ENCODE measurements at places on chromosomes 7 and 10.

DNA sequence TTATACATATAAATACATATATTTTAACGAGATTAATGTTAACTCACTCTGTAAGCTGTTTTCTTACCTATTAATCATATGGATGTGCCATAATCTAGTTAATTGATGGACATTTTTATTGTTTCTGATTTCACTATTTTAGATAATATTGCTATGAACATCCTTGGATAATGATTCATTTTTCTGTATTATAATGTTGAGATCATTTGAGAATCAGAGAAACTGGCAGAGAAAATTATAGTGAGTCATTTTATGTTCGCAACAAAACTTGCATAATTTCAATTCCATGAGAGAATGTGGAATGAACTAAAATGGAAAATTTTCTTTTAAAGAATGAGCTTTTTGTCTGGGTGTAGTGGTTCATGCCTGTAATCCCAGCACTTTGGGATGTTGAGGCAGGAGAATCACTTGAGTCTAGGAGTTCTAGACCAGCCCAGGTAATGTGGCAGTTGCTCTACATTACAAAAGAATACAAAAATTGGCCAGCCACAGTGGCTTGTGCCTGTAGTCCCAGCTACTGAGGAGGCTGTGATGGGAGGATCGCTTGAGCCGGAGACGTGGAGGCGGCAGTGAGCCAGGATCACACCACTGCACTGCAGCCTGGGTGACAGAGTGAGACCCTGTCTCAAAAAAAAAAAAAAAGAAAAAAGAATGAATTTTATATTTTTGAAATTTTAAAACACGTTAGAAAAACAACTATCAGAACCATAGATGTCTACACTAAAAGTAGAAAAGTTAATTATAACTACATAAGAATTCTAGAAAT is 40.5 kb downstream of the PAPSS2 start:
- no peak for DNase-seq

GRCh38 chr7:72430531-72430930 is 18.4 kb upstream of the CALN1 start:
- no peak for DNase-seq

DNA sequence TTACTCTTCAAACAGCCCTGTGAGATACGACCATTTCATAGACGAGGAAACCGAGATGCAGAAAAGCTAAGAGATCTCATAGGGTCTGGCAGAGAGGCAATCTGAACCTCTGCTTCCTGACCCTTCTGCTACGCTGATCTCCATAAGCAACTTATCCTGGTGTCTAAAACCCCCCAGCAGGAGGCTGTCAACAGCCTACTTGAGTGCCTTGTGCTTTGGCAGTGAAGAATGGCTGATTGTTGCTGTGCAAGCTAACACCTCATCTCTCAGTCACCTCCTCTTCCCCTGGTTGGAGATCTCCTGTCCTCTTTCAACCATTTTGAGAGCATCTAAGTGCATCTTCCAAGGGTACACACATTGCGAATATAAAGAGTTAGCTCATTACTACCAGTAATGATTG is 86.2 kb downstream of the AOAH start:
- DNase-seq, result no peak

GRCh38 chr10:85222300-85222699 is 893.9 kb downstream of the CCSER2 start:
- no peak for DNase-seq

DNA sequence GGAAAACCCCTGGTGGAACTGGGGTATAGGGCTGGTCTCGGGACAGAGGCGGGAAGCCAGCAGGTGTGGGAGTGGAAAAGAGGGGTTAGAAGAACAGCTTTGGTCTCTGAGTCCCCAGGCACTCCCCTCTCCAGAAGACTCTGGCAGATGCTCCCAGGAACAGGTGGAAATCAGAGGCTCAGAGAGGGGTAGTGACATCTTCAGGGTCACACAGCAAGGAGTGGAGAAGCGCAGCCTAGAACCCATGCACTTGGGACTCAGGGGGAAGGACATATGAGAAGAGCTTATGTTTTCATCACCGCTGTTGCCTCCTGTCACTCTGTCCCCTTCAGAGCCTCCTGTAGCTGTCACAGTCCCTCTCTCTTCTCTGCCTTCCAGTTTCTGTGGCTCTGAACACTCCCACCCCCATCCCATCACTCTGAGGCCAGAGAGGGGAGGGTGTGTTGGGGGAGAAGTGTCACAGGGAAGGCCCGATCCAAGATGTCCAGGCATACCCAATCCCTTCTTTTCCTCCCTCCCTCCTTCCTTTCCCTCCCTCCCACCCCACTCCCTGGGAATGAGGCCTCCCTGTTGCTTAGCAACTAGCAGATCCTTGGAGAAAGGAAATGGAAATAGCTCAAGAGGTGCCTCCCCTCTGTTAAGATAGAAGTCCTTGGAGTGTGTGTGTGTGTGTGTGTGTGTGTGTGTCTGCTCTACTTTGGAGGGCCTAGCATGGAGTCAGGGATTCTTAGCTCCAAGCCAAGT is 32.0 kb downstream of the SRRM3 start:
- no peak for DNase-seq

GRCh38 chr7:157473051-157473569 is 136.3 kb downstream of the DNAJB6 start:
- DNase-seq, result no peak

DNA sequence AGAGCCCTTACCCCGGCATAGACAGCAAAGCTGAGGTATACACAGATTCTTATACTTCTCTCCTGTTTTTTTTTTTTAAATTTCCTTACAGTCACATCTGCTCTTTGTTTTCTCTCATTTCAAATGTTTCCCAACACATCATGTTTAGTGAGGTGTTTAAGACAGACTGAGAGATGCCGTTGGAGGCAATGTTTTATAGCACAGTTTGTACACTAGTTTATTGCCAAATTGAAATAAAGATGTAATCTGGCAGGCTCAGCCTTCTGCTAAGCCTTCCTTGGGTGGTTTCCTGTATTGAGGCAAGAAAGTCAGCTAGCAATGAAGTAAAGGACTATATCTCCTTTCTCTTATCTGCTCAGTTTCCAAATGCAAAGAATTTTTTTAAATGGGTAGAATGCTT is 393.4 kb downstream of the SORCS1 start:
- no peak for DNase-seq

GRCh38 chr7:1943933-1944618 is 274.0 kb downstream of the ELFN1 start:
- no peak for DNase-seq

DNA sequence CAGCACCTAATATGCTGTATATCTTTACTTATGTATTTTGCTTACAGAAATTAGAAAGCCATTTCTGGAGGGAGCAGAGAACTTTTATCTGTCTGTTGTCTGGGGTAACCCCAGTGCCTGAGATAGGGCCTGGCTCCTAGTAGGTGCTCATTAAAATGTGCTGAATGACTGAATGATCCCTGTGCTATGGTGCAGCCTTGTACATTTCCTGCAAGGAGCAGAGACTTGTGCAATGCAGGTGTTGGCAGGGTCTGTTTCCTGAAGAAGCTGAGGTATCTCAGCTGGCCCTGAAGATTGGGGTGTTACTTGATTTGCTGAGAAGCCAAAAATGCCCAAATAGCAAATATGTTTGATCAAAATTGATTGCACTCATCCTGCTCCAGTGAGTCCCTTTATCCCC is 65.5 kb downstream of the RAMP3 start:
- DNase-seq, result no peak

DNA sequence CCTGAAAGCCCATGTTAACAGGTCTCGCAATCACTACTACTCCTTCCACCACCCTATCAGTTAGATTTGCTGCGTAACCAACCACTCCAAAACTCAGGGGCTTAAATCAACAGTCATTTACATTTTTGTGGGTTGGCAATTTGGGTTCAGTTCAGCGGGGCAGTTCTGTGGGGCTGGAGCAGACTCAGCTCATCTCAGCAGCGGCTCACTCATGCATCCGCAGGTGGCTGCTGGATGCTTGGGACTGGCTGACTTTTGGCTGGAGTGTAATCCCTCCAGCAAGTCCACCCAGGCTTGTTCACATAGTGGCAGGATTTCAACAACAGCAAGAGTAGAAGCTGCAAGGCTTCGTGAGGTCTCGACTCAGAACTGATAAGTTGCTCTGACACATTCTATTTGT is 79.2 kb downstream of the NEUROD6 start:
- DNase-seq, result no peak

DNA sequence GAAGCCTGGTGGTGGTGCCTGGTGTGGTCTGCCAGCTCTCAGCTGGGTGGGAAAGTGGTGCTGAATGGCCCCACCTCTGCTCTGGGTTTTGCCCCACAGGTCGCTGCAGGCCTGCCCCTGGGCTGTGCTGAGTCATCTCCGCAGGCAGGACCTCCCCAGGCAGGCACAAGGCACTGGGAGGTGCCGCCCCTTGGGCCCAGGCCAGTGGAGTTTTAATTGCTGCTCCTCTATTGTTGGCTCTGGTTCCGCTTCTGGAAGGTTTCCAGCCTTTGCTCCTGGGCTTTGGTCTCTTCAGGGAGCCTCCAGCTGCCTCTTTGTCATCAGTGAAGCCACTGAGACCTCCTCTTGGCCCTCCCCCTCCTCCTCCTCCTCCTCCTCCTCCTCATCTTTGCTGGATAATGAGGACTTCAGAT is 180.3 kb upstream of the GRB10 start:
- DNase-seq, result peak; percentile 79

DNA sequence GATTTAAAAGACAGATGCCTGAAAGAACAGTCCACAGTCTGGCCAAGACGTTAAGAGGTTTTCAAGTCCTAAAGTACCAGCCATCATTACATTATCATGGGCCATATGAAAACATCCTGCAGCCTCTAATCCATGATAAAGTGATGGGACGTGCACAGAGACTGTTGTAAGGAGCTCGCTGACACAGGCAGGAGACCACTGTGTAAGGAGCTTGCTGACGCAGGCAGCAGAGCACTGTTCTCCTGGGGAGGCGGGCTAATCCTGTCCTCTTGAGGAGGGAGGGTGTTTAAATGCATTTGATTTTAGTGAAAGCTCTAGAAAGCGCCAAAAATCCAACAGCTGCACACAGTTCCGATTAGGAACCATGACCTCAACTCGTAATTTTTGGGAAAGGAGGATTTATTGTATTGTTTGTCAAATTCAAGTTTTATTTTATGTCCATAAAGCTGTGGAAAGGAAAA is 16.9 kb downstream of the SVIL start:
- no peak for DNase-seq

DNA sequence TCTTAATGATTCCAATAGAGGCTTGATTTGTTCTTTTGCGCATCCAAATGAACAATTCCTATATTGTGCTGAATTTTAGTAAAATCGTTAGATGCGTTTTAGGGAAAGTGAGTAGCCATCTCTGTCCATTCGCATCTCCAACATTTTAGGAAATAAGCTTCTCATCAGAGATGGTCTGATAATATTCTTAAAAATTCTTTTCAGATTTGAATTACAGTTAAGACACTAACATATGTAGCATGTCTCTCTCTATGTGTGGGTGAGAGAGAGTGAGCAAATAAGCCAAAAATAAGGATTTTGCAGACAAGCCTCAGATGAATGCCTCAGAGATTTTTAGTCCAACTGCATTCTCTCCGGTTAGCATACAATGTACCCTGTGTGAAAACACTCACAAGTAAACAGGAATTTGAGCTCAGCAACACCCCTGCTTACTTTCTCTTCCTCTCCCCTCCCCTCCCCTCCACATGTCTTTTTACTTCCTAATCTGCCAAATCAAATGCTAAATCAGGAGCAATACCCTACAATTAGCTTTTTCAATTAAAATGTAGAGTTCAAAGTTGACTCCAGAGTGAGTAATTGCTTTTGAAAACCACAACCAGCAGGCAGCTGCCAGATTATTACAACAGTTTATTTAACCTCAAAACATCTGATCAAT is 354.4 kb downstream of the CRPPA start:
- DNase-seq, result no peak

- no peak for DNase-seq
Observed at GRCh38 chr10:88995156-88995876, 4.7 kb downstream of the FAS start.

GRCh38 chr10:44572146-44572545 is 187.2 kb upstream of the CXCL12 start:
- DNase-seq, result no peak

GRCh38 chr7:112880818-112881418 is 90.7 kb upstream of the TMEM168 start:
- no peak for DNase-seq

- no peak for DNase-seq
Observed at GRCh38 chr7:148986742-148987009, 41.6 kb downstream of the PDIA4 start.

DNA sequence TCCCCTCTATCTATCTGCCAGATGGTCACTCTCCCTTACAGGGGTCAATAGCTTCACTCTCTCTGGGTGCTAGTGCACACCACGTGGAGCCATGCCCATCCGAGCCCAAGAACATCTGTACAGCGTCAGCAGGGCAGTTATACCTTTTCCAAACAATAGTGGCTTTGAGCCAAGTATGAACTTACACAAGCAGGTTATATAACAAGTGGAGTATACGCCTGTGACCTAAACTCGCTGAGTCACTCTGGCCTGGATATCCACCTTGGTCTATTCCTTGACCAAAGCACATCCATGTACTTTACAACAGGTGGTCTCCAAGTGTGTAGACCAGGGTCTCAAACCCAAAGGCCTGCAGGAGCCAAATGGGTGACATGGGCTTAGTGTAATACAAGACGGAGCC is 20.3 kb downstream of the PLAC9 start:
- no peak for DNase-seq

DNA sequence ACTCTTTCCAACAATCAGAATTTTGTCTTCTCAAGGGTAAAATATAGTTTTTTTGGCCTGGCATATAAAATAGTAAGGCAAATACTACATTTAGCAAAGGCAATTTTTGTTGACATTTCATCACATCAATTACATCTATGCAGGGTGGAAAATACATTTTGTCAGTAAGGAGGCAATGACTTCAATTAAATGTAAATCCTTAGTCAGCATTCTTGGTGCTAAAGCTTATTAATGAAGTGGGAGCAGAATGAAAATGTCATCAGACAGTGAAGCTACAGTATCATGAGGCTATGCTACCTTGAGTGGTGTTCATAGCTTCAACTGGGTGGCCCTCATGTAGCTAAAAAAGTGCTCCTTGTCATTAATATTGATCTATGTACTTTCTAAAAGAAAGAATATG is 8.9 kb downstream of the LRRTM3 start:
- DNase-seq, result no peak

GRCh38 chr10:18364987-18365775 is 225.0 kb downstream of the CACNB2 start:
- no peak for DNase-seq
